ENCODE measurements at places on chromosomes 11 and 22.

DNA sequence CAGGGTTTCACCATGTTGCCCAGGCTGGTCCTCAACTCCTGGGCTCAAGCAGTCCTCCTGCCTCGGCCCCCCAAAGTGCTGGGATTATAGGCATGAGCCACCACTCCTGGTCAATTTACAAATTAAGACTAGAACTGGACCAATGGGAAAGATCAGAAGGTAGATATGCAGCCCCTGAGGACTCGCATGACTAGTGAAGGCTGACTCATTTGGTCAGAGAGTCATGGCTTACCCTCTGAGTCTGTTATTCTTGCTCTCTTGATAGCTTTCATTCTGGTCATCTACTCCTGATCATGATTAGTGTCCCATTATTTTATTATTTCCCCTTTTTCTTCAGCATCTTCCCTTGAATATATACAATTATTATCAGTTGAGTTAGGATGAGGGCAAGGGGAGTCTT, 2.7 kb upstream of the LDHAL6A start:
- no peak for DNase-seq

GRCh38 chr22:48177631-48178030, 1415.2 kb downstream of the TBC1D22A start:
- no peak for DNase-seq

- DNase-seq, result no peak
Observed at GRCh38 chr11:2904153-2905052, 18.8 kb upstream of the CDKN1C start.

- DNase-seq, result no peak
Observed at GRCh38 chr11:36034551-36035331, 90.9 kb downstream of the LDLRAD3 start.

GRCh38 chr11:5581014-5581413, 337 bp downstream of the OR52B6 start:
- DNase-seq, result no peak

DNA sequence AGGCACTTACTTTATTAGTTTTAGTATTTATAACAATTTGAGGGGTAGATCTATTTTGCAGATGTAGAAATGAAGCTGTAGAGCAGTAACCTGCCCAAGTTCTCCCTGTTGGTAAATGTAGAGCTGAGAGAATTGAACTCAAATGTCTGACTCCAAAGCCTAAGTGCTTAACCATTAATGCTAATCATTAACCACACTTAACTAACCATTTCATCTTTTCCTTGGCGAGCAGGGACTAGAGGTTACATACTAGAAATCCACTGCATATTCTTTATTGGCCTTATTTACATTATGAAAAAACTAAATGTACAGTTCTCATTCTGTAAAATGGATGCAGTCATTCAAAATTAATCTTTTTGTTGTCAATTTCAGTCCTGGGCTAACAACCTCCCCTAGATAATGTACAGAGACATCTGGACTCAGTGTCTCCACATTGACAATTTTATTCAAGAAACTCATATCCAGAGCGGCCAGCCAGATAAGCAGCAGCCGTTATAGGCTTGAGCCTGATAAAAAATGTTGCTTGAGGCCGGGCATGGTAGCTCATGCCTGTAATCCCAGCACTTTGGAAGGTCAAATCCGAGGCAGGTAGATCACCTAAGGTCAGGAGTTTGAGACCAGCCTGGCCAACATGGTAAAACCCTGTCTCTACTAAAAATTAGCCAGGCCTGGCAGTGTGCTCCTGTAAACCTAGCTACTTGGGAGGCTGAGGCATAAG, 76.7 kb upstream of the PICALM start:
- DNase-seq, result no peak

- no peak for DNase-seq
Observed at GRCh38 chr11:88439356-88439755, 101.8 kb upstream of the CTSC start.

DNA sequence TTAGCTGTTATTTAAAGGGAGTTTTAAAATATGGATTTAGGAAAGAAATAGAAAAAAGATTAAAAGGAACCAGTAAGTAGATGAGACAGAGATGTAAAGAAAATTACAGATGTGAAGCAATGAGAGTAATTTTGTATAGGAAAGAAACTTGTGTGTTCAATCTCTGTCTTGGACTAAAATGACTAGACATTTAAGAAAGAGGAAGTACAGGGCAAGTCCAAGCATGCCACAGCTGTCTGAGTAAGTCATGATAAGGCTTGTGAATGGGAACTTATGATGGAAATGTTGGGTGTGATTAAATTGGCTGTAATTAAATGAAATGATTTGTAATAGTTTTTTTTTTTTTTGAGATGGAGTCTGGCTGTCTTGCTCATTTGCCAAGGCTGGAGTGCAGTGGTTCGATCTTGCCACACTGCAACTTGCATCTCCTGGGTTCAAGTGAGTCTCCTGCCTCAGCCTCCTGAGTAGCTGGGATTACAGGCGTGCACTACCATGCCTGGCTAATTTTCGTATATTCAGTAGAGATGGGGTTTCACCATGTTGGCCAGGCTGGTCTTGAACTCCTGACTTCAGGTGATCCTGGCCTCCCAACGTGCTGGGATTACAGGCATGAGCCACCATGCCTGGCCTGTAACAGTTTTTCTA, 5.9 kb upstream of the ACY3 start:
- no peak for DNase-seq

GRCh38 chr11:3855808-3856491, 486 bp downstream of the STIM1 start:
- peak; percentile 37 for DNase-seq

DNA sequence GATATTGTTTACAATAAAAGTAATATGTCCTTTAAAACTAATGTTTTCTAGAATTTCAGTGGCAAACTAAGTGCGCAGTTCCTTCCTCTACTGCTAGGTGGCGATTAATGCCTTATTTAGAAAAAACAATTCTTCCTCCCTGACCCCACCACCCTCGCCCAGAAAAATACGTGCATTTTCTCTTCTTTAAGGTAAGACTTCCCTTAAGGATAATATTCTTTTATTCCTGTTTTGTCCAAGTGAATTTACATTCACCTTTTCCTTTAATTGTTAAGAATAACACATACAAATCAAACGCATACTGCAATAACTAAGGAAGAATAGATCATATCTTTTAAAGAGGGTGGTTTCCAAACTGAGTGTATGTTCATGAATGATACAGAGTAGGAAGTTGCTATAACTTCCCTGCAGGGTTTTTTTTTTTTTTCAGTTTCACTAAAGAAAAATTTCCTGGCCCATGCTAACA, 17.0 kb upstream of the PSMA1 start:
- DNase-seq, result peak; percentile 12

GRCh38 chr11:36074941-36075431, 131.1 kb downstream of the LDLRAD3 start:
- no peak for DNase-seq

GRCh38 chr11:7569044-7569443, 55.2 kb downstream of the PPFIBP2 start:
- no peak for DNase-seq

DNA sequence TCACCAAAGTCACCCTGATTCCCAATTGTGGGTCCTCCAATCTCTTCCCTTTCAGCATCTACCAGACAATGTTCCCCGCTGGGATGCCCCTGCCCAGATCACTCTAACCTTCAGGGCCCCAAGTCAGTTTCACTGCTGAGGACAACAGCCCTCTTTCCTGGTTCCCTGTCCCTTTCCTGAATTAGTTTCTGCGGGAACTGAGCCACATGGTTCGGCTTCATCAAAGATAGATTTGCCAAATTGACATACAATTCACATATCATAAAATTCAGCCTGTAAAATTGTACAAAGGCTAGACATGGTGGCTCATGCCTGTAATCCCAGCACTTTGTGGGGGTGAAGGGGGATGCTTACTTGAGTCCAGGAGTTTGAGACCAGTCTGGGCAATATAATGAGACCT, 10.1 kb downstream of the PRDX5 start:
- DNase-seq, result no peak

- DNase-seq, result no peak
Observed at GRCh38 chr11:115215694-115216617, 288.3 kb downstream of the CADM1 start.

- no peak for DNase-seq
Observed at GRCh38 chr11:67504005-67504949, 886 bp downstream of the PITPNM1 start.

DNA sequence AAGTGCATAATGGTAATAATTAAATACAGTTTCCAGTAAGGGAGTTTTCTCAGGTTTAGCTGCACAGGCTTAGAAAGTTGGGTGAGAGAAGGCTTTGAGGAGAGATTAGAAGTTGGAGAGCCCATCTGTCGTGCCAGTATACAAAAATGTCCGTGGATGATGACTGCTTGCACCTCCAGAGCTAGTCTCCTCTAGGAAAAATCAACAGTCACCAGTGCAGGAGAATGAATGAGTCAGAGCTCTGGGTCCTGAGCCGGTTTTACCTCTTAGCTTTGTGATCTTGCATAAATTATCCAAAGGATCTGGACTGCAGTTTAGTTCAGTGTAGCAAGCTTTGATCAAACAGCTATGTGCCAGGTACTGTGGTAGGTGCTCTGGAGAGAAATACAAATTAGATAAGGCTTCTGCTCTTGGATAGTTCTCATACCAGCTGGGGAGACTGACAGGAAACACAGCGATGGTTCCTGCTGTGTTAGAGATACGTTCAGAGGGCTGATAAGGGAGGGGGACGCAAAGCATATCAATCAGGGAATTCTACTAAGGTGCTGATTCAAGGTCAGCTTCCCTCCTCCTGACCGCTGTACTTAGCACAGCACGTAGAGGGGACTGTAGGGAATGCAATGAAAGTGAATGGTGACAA, 125.9 kb downstream of the TEAD1 start:
- DNase-seq, result no peak

GRCh38 chr11:91163619-91164451, 941.0 kb upstream of the CHORDC1 start:
- DNase-seq, result no peak

DNA sequence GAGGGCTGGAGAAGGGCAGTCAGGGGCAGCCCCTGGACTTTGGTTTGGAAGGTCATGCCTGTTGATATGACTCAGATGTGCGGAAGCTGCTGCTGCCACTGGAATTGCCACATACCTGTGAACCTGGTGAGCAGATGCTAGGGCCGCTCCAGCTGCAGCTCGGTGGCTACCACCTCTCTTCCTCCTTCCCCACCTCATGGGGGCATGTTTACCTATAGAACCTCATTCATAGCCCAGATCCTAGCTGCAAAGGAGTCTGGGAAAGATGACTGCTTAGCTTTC, 17.5 kb upstream of the TSPAN18 start:
- no peak for DNase-seq

DNA sequence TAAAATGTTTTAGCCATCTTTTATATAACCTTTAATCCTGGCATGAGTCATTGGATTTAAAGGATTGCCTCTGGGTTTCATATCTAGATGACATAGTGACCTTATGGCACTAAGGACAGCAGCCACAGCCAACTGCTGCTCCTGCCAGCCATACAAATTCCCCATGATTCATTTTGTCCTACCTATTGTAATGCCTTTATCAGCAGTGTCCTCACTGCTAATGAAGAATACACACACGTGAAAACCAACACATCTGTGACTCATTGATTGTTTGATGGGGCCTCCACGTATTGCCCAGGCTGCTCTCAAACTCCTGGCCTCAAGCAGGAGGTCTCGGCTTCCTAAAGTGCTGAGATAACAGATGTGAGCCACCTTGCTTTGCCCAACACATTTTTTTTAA, 1.8 kb downstream of the LDHAL6A start:
- no peak for DNase-seq

Data from T-helper 17 cell (primary cell).